Cardiac septum (tissue), 1 donor: ENCODE measurements at places on chromosomes 13 and 19. TPM values are rescaled to one million over a fixed set of nuclear protein-coding genes. Genes with fewer than 3 reads are reported as not detected.

GRCh38 chr13:113203507-113204377, 4.7 kb downstream of the PCID2 start:
- no peak for DNase-seq

GRCh38 chr19:15234431-15235130, 2.3 kb upstream of the EPHX3 start:
- DNase-seq, result no peak

- DNase-seq, result no peak
Measured at GRCh38 chr13:35392768-35393167, 83.7 kb downstream of the MAB21L1 start.

- DNase-seq, result peak; percentile 77
Measured at GRCh38 chr19:10654610-10655456, 687 bp downstream of the ILF3 start.

GRCh38 chr13:112053744-112054615, 13.0 kb upstream of the SOX1 start:
- DNase-seq, result peak; percentile 72

CCDC194 gene
- 0.40 TPM for total RNA-seq

DNA sequence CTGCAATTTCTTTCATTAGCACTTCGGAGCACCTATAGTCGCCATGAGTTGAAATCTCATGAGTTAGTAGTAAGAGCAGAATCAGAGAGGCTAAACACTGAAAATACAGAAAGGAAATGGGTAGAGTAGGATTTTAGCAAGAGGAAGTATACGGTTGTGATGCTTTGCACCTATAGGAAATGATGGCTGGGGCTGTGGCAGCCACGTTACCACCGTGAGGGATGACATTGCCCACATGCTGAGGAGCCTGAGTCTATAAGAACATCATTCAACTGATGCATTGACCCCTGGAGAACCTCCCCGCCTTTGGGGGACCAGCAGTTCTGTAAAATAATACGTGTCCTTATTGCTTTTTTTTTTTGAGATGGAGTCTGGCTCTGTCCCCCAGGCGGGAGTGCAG, 20.4 kb downstream of the FAM187B start:
- DNase-seq, result no peak

- no peak for DNase-seq
Measured at GRCh38 chr13:43389573-43389972, 366.2 kb downstream of the DNAJC15 start.

CCDC70 gene
- not detected for total RNA-seq

TLE6 gene
- total RNA-seq, result 1.0 TPM

PSG2 gene
- total RNA-seq, result not detected

CABP5 gene
- not detected for total RNA-seq

GRCh38 chr13:19985219-19985556, 26.7 kb downstream of the ZMYM2 start:
- no peak for DNase-seq

CD79A gene
- total RNA-seq, result not detected

DNA sequence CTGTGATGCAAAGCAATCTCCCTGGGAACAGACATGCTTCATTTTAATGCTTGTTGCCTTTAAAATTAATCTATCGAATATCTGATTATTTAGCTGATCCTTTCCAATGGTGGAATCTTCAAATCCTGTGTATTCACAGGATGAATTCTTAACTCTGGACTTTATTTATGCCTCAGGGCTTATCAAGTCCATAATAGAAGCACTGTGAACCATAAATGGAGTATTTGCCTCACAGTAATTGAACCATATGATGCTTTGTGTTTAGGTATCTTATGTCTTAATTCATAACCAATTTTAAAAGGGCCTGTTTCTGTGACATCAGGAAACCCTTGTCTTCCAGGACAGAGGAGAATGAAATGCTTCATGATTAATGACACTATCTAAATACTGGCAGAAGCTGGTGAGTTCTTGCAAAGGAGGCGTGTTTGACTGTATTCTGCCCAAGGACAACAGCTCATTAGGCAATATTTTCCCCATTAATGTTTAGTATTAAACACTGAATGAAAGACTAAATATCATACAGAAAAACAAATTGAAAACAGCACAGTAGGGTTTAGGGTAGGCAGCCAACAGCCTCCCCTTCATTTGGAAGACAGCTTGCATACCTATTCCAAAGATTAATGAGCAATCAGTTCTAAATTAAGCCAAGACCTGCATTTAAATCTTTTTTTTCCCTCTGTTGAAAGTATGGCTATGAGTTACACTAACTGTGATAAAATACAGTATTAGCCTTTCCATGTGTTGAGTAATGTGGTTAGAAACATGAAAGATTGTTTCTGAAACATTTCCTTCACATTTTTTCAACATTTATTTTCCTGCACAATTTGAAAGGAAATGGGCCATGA, 709.4 kb downstream of the PCDH9 start:
- DNase-seq, result no peak
